Neural progenitor cell (in vitro differentiated cells): ENCODE measurements at places on chromosomes 7 and 10. TPM values are rescaled to one million over a fixed set of nuclear protein-coding genes. Genes with fewer than 3 reads are reported as not detected.

DNA sequence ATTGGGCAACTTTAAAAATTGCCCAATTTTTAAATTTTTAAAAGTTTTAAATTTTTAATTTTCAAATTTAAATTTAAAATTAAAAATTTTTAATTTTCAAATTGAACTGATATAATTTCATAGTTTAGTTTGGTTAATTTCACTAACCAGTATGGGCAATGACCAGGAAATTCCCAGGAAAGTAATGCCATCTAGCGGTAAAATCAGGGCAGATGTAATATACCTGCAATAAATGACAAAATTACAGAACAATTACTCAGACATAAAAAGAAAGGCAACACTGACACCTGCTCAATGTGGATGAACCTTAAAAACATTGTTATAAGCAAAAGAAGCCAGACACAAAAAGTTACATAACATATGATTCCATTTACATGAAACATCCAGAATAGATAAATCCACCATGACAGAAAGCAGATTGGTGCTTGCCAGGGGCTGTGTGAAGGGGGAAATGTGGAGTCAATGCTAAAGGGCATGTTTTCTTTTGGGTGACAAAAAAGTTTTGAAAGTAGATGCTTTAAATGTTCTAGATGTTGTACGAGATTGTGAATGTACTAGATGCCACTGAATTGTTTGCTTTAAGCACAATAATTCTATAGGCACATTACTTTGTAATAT lies 28.6 kb upstream of the SLC16A12 start:
- no peaks in the 10 kb centered on the region for H3K4me1 ChIP-seq
- H3K4me3 ChIP-seq, result no peak overlapping the region
- no peaks in the 10 kb centered on the region for H3K27me3 ChIP-seq
- H3K27ac ChIP-seq, result no peak overlapping the region

NODAL gene
- not detected in 2 replicates for total RNA-seq

TUBB8 gene
- 1.9 and 4.3 TPM in 2 replicates for total RNA-seq

LUC7L2 gene
- total RNA-seq, result 77.5 and 111 TPM in 2 replicates

AGMO gene
- 0.30 and 0.59 TPM in 2 replicates for total RNA-seq

EPHB6 gene
- 4.8 and 14.2 TPM in 2 replicates for total RNA-seq

CLCN1 gene
- total RNA-seq, result not detected in 2 replicates

- H3K27ac ChIP-seq, result no peak overlapping the region
- DNase-seq, result no peak
These were observed 54.9 kb downstream of the KCNH2 start for GRCh38 chr7:150923196-150923595.

PAX4 gene
- not detected in 2 replicates for total RNA-seq

CRYGN gene
- total RNA-seq, result 1.1 TPM in 1 of 2 replicates, not detected in the other

MRPL32 gene
- total RNA-seq, result 76.5 and 133 TPM in 2 replicates

NKX1-2 gene
- not detected in 2 replicates for total RNA-seq

DNA sequence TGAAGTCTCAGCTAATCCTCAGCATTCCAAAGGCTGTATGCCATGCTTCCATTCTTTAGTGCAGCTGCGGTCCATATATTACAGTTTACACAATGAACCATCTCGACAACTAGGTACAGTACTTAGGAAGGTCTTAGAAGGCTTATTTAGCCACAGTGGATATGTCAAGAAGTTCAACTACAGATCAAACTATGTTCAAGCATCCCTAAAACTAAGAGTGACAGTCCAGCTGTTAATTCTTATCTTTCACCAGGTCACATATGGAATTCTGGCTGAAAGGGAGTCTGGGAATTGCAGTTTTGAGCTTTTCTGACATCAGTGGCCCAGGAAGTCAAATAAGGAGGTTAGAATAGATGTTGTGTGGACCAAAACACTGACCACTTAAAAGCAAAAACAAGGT lies 106.8 kb downstream of the SDHAF3 start:
- H3K4me3 ChIP-seq, result no peak overlapping the region
- no peak overlapping the region for H3K27ac ChIP-seq
- H3K27me3 ChIP-seq, result no peaks in the 10 kb centered on the region
- no peaks in the 10 kb centered on the region for H3K36me3 ChIP-seq

KMT2E gene
- total RNA-seq, result 87.7 and 124 TPM in 2 replicates

GRCh38 chr10:70549962-70550458 lies 52.5 kb downstream of the PRF1 start:
- no peaks in the 10 kb centered on the region for H3K4me1 ChIP-seq
- no peak overlapping the region for H3K27ac ChIP-seq
- no peaks in the 10 kb centered on the region for H3K36me3 ChIP-seq
- no peaks in the 10 kb centered on the region for H3K27me3 ChIP-seq

- no peaks in the 10 kb centered on the region for H3K36me3 ChIP-seq
- H3K4me3 ChIP-seq, result no peak overlapping the region
- H3K27ac ChIP-seq, result no peak overlapping the region
- peak; percentile 39 for DNase-seq
These were observed 65.3 kb upstream of the MDFIC start for GRCh38 chr7:114856625-114857024.

DNA sequence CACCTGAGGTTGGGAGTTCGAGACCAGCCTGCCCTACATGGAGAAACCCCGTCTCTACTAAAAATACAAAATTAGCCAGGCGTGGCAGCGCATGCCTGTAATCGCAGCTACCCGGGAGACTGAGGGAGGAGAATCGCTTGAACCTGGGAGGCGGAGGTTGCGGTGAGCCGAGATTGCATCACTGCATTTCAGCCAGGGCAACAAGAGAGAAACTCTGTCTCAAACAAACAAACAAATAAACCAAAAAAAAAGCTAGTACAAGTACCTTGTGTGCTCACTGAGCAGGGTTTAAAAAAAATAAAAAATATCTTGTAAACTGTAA lies 11.2 kb upstream of the SPOCK2 start:
- H3K36me3 ChIP-seq, result no peaks in the 10 kb centered on the region
- H3K4me1 ChIP-seq, result no peaks in the 10 kb centered on the region
- no peaks in the 10 kb centered on the region for H3K27me3 ChIP-seq
- no peak overlapping the region for H3K27ac ChIP-seq

TMEM196 gene
- not detected in 2 replicates for total RNA-seq

HILPDA gene
- 53.9 and 70.1 TPM in 2 replicates for total RNA-seq

VSTM2A gene
- total RNA-seq, result 0.12 TPM in 1 of 2 replicates, not detected in the other

- DNase-seq, result no peak
- no peaks in the 10 kb centered on the region for H3K36me3 ChIP-seq
- no peaks in the 10 kb centered on the region for H3K4me1 ChIP-seq
- H3K27ac ChIP-seq, result no peak overlapping the region
These were observed 95.5 kb downstream of the UBE3C start for GRCh38 chr7:157234271-157234670.

- H3K4me1 ChIP-seq, result no peaks in the 10 kb centered on the region
- H3K4me3 ChIP-seq, result no peak overlapping the region
These were observed 199.6 kb upstream of the MKI67 start for GRCh38 chr10:128325788-128326187.

DNA sequence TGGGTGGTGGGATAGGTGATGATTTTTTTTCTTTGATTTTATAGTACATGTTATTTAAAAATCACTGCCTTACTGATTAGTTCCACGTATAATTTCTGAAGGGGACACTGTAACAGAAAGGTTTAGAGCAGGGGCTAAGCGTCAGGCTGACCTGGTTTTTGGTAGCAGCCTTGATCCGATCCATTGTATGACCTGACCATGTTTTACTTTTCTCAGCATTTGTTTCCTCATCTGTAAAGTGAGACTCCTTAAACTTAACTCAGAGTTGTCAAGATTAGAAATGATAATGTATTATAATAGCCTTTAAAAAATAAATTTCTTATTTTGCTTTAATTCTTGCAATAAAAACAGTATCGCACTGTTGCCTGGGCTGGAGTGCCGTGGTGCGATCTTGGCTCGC lies 23.6 kb downstream of the INPP5F start:
- no peaks in the 10 kb centered on the region for H3K36me3 ChIP-seq
- no peak overlapping the region for H3K27ac ChIP-seq
- no peak overlapping the region for H3K4me3 ChIP-seq
- peaks cover 6% of the 10 kb centered on the region for H3K4me1 ChIP-seq
- H3K27me3 ChIP-seq, result no peaks in the 10 kb centered on the region

GTPBP4 gene
- 32.4 and 53.4 TPM in 2 replicates for total RNA-seq

GRCh38 chr10:103197174-103197573 lies 4.1 kb upstream of the NT5C2 start:
- peaks cover 11% of the 10 kb centered on the region for H3K4me1 ChIP-seq
- no peaks in the 10 kb centered on the region for H3K36me3 ChIP-seq
- H3K27ac ChIP-seq, result no peak overlapping the region
- H3K4me3 ChIP-seq, result no peak overlapping the region

ZNF117 gene
- total RNA-seq, result 35.8 and 71.6 TPM in 2 replicates

DNA sequence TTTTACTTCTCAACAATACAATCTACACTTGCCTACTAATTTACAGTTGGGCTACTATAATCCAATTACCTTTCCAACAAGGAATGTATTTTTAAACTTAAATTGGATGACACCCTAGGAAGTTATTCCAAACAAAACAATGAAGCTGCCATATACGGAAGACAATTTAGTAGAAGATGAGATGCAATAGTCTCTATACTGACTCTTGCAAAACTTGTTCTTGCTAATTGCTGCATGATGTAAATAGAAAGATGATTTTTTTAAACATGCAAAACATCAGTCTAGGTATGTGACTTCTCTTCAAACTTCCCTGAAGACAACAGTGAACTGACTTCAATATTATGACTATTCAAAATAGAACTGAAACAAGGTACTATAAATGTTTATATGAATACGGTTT lies 17.6 kb downstream of the NT5C3A start:
- H3K4me1 ChIP-seq, result no peaks in the 10 kb centered on the region
- no peaks in the 10 kb centered on the region for H3K36me3 ChIP-seq
- no peak overlapping the region for H3K27ac ChIP-seq
- no peak overlapping the region for H3K4me3 ChIP-seq
- H3K27me3 ChIP-seq, result no peaks in the 10 kb centered on the region

TECTB gene
- total RNA-seq, result not detected in 2 replicates

DNA sequence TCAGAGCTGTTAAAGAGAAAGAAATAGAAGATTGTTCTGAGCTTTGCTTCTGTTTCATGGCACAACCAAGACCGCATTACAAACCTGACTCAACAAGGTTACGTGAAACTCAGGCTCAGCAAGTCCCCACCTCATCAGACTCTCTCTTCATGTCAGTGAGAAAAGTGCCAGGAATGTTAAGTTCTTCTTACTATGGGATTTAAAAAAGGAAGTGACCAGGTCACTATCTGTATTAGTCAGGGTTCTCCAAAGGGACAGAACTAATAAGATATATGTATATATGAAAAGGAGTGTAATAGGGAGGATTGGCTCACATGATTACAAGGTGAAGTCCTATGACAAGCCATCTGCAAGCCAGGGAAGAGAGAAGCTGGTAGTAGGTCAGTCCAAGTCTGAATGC lies 25.4 kb upstream of the PAPSS2 start:
- H3K36me3 ChIP-seq, result no peaks in the 10 kb centered on the region
- H3K4me1 ChIP-seq, result no peaks in the 10 kb centered on the region
- no peak overlapping the region for H3K4me3 ChIP-seq
- H3K27ac ChIP-seq, result no peak overlapping the region
- DNase-seq, result no peak
- no peaks in the 10 kb centered on the region for H3K27me3 ChIP-seq

- no peak overlapping the region for H3K27ac ChIP-seq
- H3K27me3 ChIP-seq, result no peaks in the 10 kb centered on the region
- DNase-seq, result no peak
- no peak overlapping the region for H3K4me3 ChIP-seq
- H3K36me3 ChIP-seq, result no peaks in the 10 kb centered on the region
These were observed 28.7 kb upstream of the ARHGAP22 start for GRCh38 chr10:48633381-48634197.

GPR15LG gene
- not detected in 2 replicates for total RNA-seq

DNA sequence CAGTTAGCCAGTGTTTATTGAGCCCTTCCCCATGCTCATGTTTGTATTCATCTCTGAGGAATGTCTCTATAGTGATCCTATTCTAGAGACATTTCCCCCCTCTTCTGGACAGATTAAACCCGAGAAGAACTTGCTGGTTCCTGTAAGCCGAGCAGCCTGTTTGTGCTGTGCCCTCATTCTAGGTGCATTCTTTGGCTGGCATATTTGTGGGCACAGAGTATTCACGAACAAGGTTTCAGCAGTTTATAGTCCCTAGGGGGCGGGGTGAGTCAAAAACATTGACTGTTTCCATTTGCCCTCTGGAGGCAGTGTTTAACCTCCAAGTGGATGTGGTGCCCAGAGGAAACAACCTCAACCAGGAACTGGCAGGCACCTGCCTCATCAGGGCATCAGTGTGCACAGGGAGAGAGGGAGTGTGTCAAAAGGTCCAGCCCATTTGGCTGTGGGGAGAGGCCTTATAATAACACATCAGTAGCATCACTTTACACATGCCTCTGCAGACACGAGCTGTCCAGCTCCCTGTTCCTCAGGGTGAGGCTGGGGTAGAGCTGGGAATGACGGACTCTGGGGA lies 273.3 kb upstream of the LRGUK start:
- H3K4me1 ChIP-seq, result peaks cover under 1% of the 10 kb centered on the region
- H3K4me3 ChIP-seq, result no peak overlapping the region
- no peaks in the 10 kb centered on the region for H3K36me3 ChIP-seq
- no peak overlapping the region for H3K27ac ChIP-seq

ITIH5 gene
- total RNA-seq, result 0.84 and 1.1 TPM in 2 replicates

PCLO gene
- 2.0 and 2.5 TPM in 2 replicates for total RNA-seq

GRCh38 chr7:133873631-133874030 lies 253.5 kb upstream of the LRGUK start:
- DNase-seq, result no peak
- H3K4me1 ChIP-seq, result peaks cover 4% of the 10 kb centered on the region
- H3K36me3 ChIP-seq, result no peaks in the 10 kb centered on the region

DNA sequence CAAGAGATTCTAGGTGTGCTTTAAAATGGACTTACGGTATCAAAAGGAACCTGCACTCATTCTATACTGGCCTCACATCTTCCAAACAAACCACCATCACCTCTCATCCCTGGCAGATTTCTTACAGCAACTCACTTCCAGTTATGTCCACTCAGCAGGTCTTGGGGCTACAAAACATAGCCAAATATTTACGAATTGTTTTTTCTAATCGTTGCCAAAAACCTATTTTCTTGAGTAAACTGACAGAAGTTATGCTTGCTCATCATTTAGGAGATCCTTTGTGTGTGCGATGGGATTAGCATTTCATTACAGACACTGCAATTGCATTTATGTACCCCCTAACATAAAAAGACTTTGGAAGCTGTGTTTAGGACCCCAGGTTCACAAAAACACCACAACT lies 2.7 kb downstream of the KCNMA1 start:
- no peaks in the 10 kb centered on the region for H3K36me3 ChIP-seq
- DNase-seq, result no peak
- H3K4me3 ChIP-seq, result no peak overlapping the region
- no peak overlapping the region for H3K27ac ChIP-seq
- H3K4me1 ChIP-seq, result peaks cover 30% of the 10 kb centered on the region

GRCh38 chr7:16300361-16300895 lies 120.9 kb downstream of the CRPPA start:
- H3K4me3 ChIP-seq, result no peak overlapping the region
- no peaks in the 10 kb centered on the region for H3K27me3 ChIP-seq
- H3K36me3 ChIP-seq, result no peaks in the 10 kb centered on the region
- H3K4me1 ChIP-seq, result no peaks in the 10 kb centered on the region

DNA sequence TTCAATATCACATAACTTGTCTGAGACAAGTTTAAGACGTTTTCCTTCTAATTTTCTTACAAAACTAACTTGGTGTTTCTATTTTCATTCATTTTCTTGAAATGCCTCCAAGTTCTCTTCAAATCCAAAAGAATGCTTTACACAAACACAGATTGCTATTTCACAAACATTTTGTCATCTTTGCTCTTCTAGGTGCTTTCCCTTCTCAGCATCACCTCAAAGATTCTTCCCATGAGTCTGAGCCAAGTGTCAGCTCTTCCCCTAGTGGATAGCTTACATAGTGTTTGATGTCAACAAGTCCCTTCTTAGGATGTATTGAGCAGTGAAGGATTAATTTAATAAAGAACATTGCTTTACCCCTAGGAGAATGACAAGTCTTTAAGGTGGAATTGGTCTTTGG lies 38.1 kb upstream of the SEMA3A start:
- no peak overlapping the region for H3K27ac ChIP-seq
- H3K36me3 ChIP-seq, result no peaks in the 10 kb centered on the region
- no peak overlapping the region for H3K4me3 ChIP-seq
- no peaks in the 10 kb centered on the region for H3K27me3 ChIP-seq
